ENCODE measurements at places on chromosomes 1 and 21.
A peak's percentile ranks its signal among the peaks of the same experiment; 100 is the strongest.

DNA sequence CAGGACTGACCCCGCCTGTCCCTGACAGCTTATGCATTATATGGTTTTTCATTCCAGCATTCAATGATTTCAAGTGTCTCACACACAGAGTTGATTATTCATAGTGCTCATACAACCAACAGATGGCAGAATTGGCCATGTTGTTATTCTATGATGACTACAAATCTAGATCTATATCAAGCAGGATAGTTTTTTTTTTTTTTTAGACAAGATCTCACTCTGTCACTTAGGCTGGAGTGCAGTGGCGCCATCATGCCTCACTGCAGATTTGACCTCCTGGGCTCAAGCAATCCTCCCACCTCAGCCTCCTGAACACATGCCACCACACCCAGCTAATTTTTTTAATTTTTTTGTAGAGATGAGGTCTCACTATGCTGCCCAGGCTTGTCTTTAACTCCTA lies 40.1 kb upstream of the LRRC8D start:
- H3K4me3 ChIP-seq: no peak overlapping the region
- H3K27me3 ChIP-seq: no peaks in the 10 kb centered on the region
- peak; percentile 76 for DNase-seq
- H3K36me3 ChIP-seq: no peaks in the 10 kb centered on the region

DNA sequence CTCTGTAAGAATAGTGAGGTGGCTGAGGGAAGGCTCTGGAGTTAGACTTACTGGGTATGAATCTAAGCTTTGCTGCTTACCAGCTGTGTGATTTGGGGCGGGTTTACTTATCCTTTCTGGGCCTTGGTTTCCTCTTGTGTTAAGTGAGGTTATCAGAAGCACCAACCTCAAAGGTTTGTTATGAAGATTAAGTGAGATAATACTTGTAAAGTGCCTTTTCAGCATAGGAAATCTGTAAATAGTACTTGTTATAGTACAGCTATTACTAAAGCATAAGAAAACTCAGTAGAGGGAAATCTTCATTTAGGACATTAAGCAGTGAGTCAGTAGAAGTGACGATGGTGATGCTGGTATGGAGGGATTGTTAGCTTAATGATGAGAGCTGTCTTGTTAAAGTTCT lies 12.1 kb downstream of the HHAT start:
- H3K4me1 ChIP-seq: no peaks in the 10 kb centered on the region
- DNase-seq: no peak
- no peaks in the 10 kb centered on the region for H3K27me3 ChIP-seq
- no peaks in the 10 kb centered on the region for H3K36me3 ChIP-seq
- no peak overlapping the region for H3K27ac ChIP-seq
- no peak overlapping the region for H3K4me3 ChIP-seq

- H3K27ac ChIP-seq: peak overlapping the region; percentile 94
- no peaks in the 10 kb centered on the region for H3K27me3 ChIP-seq
- H3K4me3 ChIP-seq: peak overlapping the region; percentile 48
- H3K4me1 ChIP-seq: peaks cover 59% of the 10 kb centered on the region
Observed at GRCh38 chr1:225453797-225454648, 26.2 kb upstream of the LBR start.

GRCh38 chr1:55662875-55663274 lies 447.7 kb upstream of the USP24 start:
- no peak overlapping the region for H3K27ac ChIP-seq
- DNase-seq: no peak
- no peaks in the 10 kb centered on the region for H3K36me3 ChIP-seq

- peaks cover 35% of the 10 kb centered on the region for H3K4me1 ChIP-seq
- peak; percentile 84 for DNase-seq
- peaks cover 30% of the 10 kb centered on the region for H3K36me3 ChIP-seq
- no peaks in the 10 kb centered on the region for H3K27me3 ChIP-seq
- no peak overlapping the region for H3K4me3 ChIP-seq
Observed at GRCh38 chr1:32791881-32792280, 25.3 kb downstream of the YARS1 start.

DNA sequence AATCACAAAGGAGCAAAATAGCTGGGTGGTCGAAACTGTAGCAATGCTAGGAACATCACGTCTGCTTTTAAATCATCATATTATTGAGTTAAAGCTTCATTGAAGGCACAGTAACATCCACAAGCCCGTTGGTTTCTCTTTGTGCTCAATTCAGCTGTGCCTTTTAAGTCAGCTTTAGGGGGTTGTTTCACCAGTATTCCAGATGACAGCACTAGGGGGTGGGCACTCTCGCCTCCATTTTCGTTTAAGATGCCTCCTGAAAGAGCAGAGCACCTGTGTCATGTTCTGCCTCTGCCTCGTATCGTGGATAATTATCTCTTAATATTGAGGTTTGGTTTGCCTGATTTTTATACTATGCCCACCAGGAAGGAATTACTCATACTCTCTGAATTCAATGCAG lies 139.8 kb upstream of the PTBP2 start:
- H3K4me1 ChIP-seq: no peaks in the 10 kb centered on the region
- no peak overlapping the region for H3K27ac ChIP-seq
- no peak for DNase-seq
- no peak overlapping the region for H3K4me3 ChIP-seq
- H3K27me3 ChIP-seq: peaks cover 45% of the 10 kb centered on the region
- no peaks in the 10 kb centered on the region for H3K36me3 ChIP-seq
